Nephron progenitor cell (in vitro differentiated cells): ENCODE measurements at places on chromosomes 1 and 21.

- no peak for DNase-seq
Measured at GRCh38 chr1:224884361-224884801, 45.1 kb upstream of the DNAH14 start.

GRCh38 chr1:16242556-16243214 lies 5.7 kb upstream of the CPLANE2 start:
- no peak for DNase-seq

DNA sequence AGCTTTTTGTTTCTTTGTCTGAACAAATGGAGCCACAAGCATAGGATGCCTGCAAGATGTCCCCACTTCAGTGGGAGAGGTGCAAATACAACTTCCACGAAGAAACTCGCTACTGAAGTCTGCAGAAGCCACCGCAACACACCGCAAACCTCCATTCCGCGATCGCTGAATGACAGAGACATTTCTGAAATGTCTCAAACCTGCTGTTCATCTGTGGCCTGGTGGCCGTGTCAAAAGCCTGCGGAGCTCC lies 1.0 kb downstream of the TP53BP2 start:
- peak; percentile 18 for DNase-seq

- DNase-seq = no peak
Measured at GRCh38 chr21:29657240-29657989, 282.4 kb downstream of the GRIK1 start.

- DNase-seq = no peak
Measured at GRCh38 chr21:33884376-33885171, 31.0 kb downstream of the ATP5PO start.

GRCh38 chr1:156578055-156578454 lies 1.5 kb upstream of the TTC24 start:
- DNase-seq = no peak

- peak; percentile 65 for DNase-seq
Measured at GRCh38 chr1:119549719-119550132, 42.7 kb downstream of the HSD3B1 start.

GRCh38 chr1:156316909-156317308 lies 17.8 kb upstream of the VHLL start:
- DNase-seq = no peak

DNA sequence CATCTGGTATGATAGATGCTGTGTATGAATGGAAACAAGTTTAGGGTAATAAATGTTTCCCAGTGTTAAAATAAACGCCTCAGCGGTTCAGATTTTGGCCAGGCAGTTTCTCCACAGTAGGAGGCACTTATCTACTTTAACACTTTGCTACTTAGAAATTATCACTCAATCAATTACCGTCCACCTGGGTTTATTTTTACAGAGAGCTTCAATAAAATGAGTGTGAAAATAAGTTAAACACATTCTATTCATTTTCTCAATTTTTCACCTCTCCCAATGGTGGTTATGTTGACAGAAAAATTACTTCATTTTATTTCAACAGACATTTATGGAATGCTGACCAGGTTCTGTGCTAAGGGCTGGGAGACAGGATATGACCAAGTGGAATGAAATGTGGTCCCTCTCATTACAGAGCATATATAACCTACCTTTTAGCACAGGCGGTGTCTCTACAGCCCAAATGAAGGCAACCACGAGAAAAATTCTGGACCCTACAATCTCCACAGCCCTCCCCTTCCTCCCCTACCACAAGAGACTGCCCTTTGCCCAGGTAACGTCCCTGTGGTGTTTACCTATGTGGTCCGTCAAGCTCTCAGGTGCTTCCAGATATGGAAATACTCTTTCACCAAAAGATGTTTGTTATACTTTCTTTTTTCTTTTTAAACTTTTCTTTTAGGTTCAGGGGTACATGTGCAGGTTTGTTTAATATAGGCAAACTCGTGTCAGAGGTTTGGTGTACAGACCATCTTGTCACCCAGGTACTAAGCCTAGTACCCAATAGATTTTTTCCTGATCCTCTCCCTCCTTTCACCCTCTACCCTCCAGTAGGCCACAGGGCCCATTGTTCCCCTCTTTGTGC lies 105.5 kb downstream of the HLCS start:
- no peak for DNase-seq

DNA sequence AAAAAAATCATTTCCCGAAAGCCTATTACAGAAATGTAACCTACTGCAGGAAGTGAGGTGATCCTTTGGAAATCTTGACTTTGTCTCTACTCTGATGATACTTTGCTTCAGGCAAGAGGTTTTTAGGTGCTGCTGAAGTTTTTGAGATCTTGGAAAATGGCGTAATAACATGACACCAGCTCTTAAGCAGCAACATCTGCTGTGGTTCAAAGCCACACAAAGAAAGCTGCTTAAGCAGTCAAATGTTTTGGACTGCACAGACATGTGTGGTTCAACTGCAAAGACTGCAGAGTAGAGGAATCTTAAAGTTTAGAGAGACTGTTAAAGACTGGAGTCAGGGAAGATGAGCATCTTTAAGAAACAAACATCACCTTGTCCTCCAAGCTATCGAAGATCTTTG lies 139.0 kb downstream of the RASAL2 start:
- DNase-seq = no peak

- no peak for DNase-seq
Measured at GRCh38 chr1:87400813-87401212, 72.1 kb downstream of the LMO4 start.

DNA sequence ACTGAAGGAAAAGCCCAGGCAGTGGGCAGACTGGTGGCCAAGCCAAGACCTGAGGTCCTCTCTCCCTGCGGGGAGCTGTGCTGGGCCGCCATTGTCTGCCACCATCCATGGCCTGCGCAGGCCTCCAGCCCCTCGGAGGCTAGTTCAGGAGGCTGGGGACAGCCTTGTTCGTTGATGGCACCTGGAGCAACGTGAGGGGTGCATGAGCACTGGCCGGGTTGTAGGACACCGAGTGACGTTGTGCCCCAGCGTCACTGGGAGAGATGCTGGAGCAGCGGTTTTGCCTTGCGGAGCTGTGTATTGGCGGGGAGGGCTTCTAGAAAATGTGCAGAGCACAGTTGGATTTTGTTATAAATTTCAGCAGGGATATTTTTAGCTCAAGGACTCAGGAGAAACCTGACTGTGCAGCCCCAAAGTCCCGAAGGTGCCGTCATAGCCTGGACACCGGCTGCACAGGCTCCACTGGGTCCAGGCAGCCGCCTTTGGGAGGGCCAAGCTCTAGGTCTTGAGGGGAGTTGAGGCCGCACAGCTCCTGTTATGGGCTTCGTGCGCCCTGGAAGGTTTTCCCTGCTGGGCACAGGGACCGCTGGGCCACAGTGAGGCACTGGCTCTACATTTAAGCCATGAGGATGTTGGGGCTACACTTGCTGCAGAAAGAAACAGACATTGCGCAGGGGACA lies 48.2 kb upstream of the ADARB1 start:
- no peak for DNase-seq

DNA sequence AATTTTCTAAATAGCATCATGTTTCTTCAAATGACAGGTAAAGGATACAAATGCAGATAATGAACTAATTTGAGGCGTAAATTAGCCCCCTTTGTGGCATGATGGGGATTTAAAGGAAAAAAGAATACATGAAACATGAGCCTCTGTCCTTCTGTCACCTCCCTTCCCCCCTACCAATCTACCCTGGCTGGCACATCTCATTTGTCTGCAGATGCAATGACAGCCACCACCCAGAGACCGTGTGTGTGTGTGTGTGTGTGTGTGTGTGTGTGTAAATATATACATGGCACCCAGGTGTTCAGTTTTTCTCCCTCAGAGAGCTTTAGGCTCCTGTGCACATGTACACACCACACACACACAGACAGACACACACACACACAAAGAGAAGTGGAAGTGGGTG lies 451.1 kb downstream of the RWDD3 start:
- DNase-seq = no peak

DNA sequence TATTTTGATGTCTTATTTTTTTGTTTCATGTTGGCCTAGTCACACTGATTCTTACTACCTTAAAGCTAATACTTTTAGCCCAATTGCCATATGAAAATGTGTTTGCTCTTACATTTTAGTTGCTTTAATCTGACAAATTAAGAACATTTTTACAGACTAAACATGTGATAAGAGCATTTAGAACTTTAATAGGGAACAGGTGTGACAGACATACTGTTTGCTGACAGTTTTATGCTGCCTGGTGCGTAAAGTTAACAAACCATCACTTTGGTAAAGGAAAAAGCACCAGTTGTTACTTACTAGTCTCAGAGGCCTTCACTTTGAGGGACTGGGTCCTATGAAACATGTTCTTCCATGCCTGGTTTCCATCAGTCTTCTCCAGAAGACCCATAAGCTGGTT lies 14.7 kb downstream of the CMPK1 start:
- DNase-seq = no peak

GRCh38 chr21:32459972-32460371 lies 47.5 kb downstream of the EVA1C start:
- no peak for DNase-seq

DNA sequence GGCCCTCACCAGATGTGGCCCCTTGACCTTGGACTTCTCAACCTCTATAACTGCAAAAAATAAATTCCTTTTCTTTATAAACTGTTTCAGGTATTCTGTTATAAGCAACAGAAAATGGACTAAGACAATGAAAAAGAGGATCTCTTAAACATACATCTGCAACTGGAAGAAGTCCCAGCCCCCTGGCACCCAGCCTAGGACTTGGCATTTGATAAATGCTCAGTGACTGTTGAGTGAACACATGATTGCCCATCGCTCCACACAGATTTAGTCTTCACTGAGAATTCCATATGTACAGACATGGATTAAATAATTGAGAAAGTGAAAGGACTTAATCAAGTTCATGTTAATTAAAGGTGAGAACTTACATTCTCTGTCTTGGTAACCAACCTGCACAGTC lies 344.9 kb upstream of the RUNX1 start:
- DNase-seq = no peak

DNA sequence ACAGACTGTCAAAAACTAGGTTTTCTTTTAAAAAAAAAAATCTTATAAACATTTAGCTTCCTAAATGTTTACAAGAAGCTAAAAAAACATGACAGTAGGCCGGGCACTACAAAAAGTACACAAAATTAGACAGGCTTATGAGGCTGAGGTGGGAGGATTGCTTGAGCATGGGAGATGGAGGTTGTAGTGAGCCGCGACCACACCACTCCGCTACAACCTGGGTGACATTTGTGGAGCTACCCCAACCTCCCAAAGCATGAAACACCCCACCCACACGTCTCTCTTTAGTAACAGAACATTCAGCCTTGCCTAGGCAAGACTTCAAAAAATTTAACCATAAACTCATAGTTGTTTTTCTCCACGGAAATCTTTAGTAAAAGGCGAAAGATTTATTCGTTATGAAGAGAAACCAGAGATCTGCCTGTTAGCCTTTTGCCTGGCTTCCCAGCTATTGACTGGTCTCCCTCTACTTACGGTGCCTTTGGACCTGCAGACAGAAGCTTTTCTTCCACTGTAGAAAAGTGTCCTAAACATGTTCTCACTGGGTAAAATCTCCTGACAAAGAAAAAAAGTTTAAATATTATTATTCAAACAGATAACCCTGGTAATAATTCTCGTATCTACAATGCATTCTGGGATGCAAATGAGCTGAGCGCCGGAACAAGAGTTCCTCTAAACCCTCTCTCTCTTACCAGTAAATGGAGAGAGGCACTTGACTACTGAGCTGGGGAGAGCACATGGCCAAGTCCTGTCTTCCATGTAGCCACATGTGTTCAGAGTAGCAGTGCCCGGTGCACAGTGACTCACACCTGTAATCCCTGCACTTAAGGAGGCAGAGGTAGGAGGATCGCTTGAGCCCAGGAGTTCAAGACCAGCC lies 9.2 kb downstream of the RNU5D-1 start:
- DNase-seq = no peak

GRCh38 chr1:83060221-83060620 lies 938.7 kb downstream of the TTLL7 start:
- no peak for DNase-seq

GRCh38 chr1:206939841-206940587 lies 6.3 kb downstream of the PIGR start:
- DNase-seq = no peak

DNA sequence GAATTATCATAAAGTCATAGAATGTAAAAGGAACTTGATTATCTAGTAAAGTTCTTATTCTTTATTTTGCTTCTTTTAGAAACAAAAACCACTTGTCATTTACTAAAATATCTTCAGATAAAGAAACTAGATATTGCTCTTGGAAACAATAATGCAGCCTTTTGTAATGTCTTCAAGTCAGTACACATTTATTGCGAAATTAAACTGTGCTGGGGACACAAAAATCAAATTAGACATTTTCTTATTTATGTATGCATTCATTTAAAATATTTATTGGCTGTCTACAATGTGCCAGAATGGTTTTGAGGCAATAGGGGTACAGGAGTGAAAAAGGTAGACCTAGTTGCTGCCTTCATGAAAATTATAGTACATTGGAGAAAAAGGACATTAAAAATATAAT lies 201.1 kb downstream of the GRIK1 start:
- no peak for DNase-seq

DNA sequence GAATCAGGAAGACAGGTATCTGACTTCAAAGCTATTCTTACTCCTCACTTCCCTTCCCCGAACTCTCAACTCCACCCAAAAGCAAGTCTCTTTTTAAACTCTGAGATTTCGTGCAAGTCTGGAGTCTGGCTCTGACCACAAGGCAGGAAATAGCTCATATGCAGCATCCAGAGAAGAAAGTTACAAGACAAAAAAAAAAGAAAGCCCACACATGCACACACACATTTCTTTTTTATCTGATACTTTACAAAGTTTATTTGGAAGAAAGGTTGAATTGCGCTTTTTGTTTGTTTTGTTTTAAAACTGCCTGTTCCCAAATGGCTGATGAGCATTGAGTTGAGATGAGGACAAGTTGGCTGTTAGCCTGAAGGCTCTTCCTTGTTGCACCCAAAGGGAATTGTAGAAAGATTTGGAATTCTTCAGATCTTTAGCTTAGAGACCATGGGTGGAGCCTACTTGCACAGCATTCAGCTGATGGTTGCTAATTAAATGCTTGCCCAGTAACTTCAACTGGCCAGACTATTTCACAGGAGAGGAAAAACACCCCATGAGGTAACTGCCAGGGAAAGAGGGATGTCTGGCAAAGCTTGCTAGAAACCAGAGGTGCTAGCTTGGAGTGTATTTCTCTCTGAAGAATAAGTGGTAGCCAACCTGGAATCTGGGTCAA lies 490.3 kb downstream of the TTLL7 start:
- DNase-seq = no peak

- DNase-seq = no peak
Measured at GRCh38 chr1:226606311-226607267, 58.0 kb downstream of the STUM start.
